NCI-H2081 (cell line): ENCODE measurements at places on chromosomes 5 and 9.
A peak's percentile ranks its signal among the peaks of the same experiment; 100 is the strongest.

GRCh38 chr9:88221105-88221504, 82.8 kb upstream of the SPATA31C2 start:
- DNase-seq = no peak

DNA sequence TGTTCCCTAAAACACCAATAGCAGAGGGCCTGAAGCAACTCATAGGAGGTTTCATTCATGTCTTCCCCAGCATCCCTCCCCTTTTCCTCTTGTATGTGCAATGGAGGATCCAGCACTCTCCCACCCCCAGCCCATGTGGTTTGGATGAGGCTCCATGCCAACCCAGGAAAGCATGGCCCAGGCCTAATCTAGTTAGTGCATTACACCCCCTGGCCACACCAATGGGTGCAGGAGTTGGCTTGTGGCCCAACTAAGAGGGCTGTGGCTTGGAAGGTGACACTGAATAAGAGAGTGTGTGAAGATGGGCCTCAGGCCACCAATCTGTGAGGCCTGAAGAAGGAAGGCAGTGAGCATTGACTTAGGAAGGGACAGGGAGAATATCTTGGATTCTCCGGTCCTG, 70.8 kb upstream of the SMIM23 start:
- DNase-seq = no peak

- no peak for DNase-seq
These were observed 54.1 kb downstream of the USP20 start for GRCh38 chr9:129889122-129889940.

DNA sequence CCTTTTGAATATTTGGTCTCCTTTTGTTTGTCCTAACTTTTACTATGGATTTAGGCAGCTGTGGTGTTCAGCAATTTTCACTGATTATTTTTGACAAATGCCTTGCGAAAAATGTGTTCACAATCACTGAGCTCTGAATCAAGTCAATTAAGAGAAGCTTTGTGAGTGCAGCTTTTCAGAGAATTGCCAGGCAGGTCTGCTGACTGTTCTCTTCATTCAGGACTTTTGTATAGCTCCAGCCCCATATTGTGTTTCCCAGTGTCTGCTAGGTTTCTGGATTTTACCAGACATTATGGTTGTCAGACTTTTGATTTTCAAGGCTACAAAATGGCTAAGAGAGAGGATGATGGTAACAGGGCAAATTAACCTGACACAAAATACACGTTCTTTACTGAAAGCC, 1055.9 kb downstream of the CDH18 start:
- peak; percentile 42 for DNase-seq

DNA sequence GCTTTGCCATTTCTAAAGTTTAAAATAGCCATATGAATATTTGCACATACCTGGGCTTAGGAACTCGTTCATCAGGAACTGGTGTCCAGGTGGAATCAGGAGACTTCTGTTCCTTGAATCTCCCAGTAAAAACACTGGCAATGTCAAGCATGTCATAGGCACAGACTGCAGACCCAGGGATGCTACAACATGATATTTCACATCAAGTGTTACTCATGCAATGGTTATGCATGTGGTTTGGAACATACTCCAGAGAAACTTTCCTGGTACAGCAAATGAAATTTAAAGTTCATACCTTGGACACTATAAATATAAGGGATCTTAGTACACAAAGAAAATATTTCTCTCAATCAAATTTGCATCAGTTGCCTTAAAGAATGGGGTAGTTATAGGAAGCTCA, 92.2 kb downstream of the SEMA6A start:
- DNase-seq = no peak

DNA sequence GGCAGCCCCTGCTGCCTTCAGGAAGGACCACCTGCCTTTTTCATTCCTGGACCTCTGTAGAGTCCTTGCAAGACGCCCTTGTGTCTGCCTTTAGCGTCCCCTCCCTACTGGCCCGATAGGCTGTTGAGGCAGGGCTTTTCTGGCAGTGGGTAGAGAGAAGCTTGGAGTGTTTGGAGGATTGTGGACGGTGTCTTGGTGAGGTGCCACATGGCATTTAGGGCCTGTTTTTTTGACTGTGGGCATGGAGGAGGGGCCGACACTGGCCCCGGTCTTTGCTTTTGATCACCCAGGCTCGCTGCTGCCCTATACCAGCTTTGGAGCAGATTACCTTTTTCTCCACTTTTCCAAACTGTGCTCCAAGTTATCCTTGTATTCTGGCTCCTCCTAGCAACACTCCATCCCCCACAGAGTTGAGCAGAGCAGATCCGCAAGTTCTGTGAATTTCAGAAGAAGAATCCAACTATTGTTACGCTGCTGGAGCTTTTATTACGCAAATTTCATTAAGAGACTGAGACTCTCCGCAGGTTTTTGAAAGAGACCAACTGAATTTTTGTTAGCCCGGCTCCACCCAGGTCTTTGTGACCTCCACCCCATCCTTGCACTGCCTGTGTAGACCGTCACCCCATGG, 34.8 kb upstream of the PRDM12 start:
- DNase-seq = no peak

- DNase-seq = no peak
These were observed 1.1 kb downstream of the KDM3B start for GRCh38 chr5:138353560-138354080.

DNA sequence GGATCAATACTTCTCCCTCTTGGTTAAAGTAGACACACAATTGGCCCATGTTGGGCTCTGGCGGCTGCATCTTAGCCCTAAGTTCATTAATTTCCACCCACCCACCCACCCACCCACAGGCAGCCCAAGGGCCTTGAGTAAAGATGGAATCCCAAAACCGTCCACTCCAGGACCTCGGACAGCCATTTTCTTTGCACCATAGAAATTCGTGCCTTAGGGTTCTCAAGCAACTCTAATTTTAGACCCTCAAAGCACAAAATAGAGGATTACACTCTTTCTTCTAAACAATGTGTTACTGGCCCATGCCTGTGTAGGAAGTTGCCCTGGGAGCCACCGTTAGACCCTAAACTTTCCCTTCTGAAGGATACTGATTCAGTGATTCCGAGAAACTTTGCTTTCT, 568.5 kb downstream of the IRX1 start:
- no peak for DNase-seq

GRCh38 chr5:72007336-72008111, 99.8 kb upstream of the MAP1B start:
- DNase-seq = no peak

DNA sequence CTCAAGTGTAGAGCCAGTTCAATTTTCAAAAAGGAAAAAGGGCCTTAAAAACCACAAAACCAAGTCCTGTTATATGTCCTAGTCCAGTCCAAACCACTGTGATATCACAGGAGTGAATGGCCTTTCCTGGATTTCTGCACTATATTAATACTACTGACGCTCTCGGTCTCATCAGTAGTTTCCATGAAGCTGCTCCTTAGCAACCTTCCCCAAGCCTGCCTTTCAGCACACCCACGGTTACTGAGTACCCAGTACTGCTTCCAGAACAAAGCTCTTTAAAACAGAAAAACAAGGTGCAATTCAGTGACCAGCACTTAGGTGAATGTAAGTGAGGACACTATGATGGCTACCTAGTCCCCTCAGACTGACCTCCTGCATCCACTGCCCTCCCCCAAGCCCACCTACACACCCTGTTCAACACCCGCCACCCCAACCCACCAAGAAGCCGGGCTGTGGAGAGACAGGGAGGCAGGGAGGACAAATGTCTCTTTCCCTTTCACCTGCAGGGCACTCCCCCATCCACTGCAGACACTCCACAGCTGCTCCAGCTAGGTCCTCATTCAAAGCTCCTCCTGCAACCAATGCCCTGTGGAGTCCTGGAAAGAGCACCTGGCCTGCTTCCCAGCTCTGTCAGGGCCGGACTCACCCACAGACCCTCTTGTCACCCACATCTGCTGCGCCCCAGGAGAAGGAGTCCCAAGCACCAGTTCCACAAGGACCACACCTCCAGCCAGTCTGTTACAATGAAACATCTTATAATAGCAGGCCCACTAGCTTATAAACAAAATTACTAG, 25.9 kb downstream of the PSMB7 start:
- DNase-seq = peak; percentile 12

- peak; percentile 14 for DNase-seq
These were observed 21.3 kb upstream of the NDST1 start for GRCh38 chr5:150486402-150487198.

GRCh38 chr5:128021411-128021810, 62.2 kb upstream of the SLC12A2 start:
- DNase-seq = no peak

DNA sequence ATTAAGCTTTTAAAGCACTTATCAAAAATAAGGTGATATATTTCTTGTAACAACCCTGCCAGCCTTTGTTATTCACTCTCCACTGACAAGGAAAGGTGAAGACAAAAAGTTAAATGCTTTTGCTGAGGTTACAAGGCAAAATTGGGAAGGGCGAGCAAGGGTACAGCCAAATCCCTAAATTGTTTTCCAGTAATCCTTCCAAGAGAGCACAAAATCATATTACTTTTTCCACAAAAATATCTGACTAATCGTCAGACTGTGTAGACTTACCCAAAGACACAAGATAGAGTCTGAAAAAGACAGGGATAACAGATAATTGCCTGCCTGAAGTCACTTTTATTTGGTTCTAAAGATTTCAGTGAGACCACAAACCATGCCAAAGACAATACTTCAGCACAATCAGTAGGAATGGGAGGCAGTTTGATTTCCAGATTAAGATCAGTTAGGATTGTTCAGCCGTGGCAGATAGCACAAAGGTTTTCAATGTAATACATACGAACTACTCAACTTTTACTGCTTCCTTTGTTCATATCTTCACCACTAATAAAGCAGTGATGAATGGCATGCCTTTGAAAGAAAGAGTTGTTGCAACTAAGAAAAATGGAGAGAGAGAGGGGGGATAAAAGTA, 383.8 kb upstream of the TUSC1 start:
- no peak for DNase-seq

DNA sequence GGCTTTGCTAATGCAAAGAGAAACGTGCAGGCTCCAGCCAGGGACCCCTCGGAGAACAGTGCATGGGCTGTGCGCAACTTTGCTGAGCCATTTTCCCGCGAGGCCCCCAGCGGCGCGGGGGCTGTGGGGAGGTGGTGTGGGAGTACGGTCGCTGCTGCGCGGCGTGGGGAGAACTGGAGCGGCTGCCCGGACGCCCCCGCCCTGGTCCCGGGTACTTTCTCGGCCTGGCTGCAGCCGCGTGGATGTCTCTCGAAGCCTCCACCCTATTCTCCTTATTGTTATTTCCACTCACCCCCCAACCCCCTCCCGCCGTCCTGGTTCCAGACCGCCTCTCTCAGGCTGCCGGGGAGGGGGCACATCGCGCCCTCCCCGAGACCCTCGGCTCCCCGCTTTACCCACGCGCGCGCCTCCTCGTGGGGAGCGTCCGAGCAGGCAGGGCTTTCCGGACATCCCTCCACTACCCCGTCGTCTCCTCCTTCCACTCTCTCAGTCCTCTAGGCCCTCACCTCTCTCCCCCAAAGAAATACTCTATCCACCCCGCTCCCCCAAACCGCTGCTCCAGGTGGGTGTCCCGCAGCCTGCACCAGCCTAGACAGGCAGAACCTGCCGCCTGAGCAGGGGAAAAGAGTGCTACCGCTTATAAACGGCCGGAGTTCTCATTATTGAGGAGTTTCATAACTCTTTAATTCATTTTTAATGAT, 68.6 kb upstream of the TBCA start:
- DNase-seq = no peak

GRCh38 chr5:155919126-155919525, 407.8 kb upstream of the SGCD start:
- no peak for DNase-seq

- no peak for DNase-seq
These were observed 1.1 kb upstream of the ORM1 start for GRCh38 chr9:114321759-114322158.

DNA sequence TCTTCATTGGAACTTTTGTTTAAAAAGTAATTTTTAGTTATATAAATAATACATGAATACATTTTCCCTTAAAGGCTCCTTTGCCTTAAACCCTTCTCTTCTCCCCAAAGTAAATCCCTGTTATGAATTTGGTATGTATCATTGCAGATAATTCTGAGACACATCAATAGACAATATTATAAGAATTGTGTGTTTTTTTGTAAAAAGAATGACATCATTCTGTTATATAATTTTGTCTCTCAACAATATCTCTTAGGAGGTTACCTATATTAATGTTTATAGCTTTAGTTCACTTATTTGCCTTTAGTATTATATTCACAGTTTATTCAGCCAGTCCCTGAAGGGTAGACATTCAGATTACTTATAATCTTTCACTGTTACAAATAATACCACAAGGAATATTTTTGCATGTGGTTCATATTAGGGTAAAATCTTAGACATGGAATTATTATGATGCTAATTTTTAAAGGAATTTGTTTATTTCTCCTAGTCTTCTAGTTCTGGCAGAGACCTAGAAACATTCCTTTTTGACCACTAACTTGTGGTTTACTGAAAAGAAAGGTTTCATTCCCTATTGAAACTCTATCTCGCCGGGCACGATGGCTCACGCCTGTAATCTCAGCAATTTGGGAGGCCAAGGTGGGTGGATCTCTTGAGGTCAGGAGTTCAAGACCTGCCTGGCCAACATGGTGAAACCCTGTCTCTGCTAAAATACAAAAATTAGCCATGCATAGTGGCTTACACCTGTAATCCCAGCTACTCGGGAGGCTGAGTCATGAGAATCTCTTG, 105.6 kb downstream of the KCTD16 start:
- DNase-seq = no peak

DNA sequence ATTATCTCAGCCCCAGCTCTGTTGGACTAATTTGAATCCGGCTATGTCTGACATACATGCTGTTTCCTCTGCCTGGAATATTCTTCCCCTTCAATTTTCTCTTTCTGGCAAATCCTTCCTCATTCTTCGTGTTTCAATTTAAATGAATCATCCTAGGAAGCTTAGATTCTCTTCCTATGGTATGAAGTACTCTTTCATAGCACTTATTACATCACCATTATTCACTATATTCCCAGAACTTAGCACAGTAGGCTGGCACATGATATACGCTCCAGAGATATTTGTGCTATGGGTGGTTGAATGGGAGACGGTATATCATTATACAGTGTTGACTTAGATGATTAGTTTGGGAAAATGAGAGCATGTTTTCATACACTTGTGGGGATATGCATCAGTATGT, 91.0 kb upstream of the JAK2 start:
- DNase-seq = no peak

DNA sequence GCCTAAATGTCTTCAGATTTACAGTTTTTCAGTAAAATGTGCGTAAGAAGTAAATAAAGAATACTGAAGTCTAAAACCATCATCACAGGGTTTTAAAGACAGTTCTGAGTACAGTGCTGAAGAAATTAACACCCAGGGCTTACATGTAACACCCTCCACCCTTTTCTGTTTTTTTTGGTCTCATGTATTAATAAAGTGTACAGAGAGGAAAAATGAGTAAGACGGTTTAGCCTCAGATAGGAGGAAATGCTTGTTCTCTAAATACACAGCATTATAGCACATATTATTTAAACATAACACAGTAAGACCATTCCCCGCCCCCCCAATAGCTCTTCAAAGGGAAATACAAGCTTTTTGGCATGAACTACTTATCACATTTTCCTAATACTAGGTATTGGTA, 119.3 kb downstream of the CHSY3 start:
- no peak for DNase-seq
